Memory B cell (primary cell): ENCODE measurements at places on chromosomes 4 and X.

DNA sequence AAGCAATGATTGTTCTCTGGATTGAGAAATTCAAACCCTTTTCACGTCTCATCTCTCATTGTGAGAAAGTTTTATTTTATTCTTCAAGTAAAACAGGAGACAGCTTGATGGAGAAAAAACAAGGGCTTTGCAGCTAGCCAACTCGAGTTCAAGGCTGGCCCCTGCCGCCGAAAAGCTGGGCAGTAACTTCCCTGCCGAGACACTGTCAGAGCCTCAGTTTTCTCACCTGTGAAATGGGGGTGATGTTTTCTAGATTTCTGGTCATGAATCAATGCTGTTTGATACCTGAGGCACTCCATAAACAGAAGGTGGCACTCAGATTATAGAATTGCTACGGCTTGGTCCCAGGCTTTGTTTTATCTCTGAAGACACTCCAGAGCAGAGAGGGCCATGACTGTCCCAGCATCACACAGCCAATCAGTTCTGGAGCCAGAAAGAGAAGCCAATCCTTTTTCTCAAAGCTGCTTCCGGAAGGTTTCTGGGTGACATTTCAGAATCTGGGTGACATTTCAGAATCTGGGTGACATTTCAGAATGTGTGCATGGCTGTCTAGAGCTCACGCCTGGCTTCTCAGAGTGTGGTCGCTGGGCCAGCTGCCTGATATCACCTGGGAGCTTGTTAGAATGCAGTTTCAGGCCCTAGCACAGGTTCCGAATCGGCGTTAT, 33.2 kb downstream of the HMX1 start:
- H3K27me3 ChIP-seq, result peaks cover 8% of the 10 kb centered on the region
- peaks cover 2% of the 10 kb centered on the region for H3K4me1 ChIP-seq
- peaks cover 1% of the 10 kb centered on the region for H3K36me3 ChIP-seq
- H3K4me3 ChIP-seq, result no peak overlapping the region
- no peak overlapping the region for H3K27ac ChIP-seq

- peak overlapping the region; percentile 94 for H3K4me3 ChIP-seq
- H3K4me1 ChIP-seq, result peaks cover 23% of the 10 kb centered on the region
- no peak for DNase-seq
Measured at GRCh38 chr4:55395218-55395528, 584 bp upstream of the TMEM165 start.

GRCh38 chr4:126268106-126268505, 953.4 kb downstream of the FAT4 start:
- H3K27ac ChIP-seq, result no peak overlapping the region
- no peaks in the 10 kb centered on the region for H3K36me3 ChIP-seq
- H3K4me3 ChIP-seq, result no peak overlapping the region
- DNase-seq, result no peak

- peaks cover 8% of the 10 kb centered on the region for H3K27me3 ChIP-seq
- no peaks in the 10 kb centered on the region for H3K4me1 ChIP-seq
- DNase-seq, result no peak
- H3K36me3 ChIP-seq, result peaks cover 2% of the 10 kb centered on the region
- H3K4me3 ChIP-seq, result no peak overlapping the region
- no peak overlapping the region for H3K27ac ChIP-seq
Measured at GRCh38 chrX:44080083-44080482, 106.9 kb upstream of the NDP start.

DNA sequence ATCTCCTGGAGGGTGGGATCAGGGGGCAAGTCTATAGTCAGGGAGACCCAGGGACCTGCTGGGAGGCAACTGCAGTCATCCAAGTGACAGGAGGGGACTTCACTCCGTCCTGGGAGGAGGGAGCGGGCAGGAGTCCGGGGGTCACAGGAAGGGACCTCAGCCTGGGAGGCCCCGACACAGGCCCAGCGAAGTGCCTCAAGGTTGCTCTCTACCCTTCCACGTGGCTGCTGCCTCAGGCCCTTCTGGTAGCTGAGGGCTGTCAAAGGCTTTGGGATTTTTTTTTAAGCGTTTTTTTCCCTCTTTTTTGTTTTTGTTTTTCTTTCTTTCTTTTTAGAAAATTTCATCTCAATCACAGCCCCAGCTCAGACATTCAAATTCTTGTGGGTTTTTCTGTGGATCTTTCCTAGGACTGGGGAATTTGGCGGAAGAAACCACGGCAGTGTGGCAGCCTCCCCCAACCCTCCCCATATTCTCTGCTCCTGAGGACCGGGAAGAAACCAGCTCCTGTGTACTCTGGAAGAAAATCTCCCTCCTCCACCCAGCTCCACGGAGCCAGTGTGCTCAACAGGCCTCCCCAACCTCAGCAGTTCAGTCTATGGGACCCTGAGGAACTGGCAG, 1.4 kb upstream of the HAUS7 start:
- peaks cover 3% of the 10 kb centered on the region for H3K4me1 ChIP-seq
- no peak overlapping the region for H3K27ac ChIP-seq
- peaks cover 2% of the 10 kb centered on the region for H3K36me3 ChIP-seq
- no peak for DNase-seq
- H3K27me3 ChIP-seq, result peaks cover 5% of the 10 kb centered on the region
